ENCODE measurements at places on chromosomes 2 and 18. TPM values are rescaled to one million over a fixed set of nuclear protein-coding genes. Genes with fewer than 3 reads are reported as not detected.

The CD207 gene
- not detected for total RNA-seq

The GAREM1 gene
- not detected for total RNA-seq

The ZNF513 gene
- 15.4 TPM for total RNA-seq

The ANKRD30B gene
- not detected for total RNA-seq

The CXCR1 gene
- total RNA-seq, result 0.99 TPM

The GGCX gene
- total RNA-seq, result 22.8 TPM

All from activated CD4-positive, alpha-beta T cell treated with anti-CD3 and anti-CD28 coated beads, Interleukin-2, amount 10 ng/mL, durations not matched to agents 7 days and 5 days (primary cell).